ENCODE measurements at places on chromosomes 7 and 10.

DNA sequence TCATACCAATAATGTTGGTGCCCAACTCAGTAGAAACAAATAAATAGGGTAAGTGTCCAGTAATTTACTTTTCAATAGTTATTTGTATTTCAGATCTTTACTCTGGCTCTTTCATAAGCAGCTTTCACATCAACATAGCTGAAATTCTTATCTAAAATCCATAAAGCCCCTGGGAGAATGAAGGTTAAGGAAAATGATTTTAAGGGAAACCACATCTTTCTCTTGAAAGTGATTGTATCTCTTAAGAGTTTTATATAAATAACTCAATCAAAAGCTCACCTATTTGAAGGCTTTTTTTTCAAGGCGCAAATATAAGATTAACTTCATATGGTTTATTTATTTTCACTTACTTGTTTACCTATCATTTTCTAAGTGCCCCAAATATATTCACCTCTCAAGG lies 324.4 kb downstream of the HGF start:
- DNase-seq: no peak

- DNase-seq: no peak
Measured at GRCh38 chr7:36605261-36606051, 118.8 kb downstream of the AOAH start.

DNA sequence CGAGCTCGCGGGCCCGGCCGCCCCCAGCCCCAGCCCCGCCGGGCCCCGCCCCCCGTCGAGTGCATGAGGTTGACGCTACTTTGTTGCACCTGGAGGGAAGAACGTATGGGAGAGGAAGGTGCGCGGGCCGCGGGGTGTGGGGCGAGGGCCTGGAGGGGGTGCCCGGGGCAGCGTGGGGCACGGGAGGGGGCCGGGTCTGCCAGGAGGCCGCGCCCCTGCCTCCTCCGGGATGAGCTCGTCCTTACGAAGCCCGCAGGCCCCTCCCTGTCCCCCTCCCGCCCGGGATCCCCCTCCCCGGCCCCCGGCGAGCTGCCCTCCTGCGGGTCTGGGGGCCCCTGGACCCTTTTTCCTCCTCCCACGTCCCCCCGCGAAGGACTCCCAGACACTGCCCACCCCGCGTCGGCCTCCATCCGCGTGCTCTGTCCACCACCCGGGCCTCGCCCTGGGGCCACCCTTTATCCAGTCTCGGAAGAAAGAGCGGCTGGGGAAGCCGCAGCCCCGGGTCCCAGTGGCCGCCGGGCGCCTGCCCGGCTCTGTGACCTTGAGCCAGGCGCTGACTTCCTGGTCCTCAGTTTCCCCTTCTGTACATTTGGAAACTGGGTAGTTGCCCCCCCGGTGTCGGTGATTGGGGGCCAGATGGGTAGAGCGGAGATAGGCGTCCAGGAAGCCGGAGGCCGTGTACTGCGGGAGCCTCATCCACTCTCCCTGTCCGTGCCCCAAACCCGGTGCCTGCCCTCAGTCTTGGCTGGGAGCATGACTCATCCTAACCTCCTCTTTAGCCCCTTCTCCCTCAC lies 521 bp downstream of the LIMK1 start:
- DNase-seq: no peak

GRCh38 chr7:6384327-6384726 lies 63.4 kb downstream of the DAGLB start:
- no peak for DNase-seq

DNA sequence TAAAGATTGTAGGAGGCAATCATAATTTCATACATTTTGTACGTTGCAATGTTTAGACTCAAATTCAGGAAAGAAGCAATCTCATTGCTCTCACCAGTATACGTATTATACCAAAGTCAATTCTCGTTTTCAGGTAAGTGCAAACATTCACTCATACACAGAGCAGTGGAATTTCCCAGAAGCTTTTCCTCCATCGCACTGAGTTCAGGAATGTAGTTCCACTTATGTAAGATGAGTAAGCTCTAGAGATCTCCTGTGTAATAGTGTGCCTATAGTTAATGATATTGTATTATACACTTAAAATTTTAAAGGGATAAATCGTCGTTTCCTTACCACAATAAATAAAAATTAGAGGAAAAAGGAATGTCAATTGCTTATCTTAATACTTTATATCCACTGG lies 470.8 kb upstream of the KCND2 start:
- no peak for DNase-seq

GRCh38 chr10:49600046-49600445 lies 10.1 kb upstream of the SLC18A3 start:
- DNase-seq: no peak

- DNase-seq: no peak
Measured at GRCh38 chr7:80781561-80781979, 137.3 kb downstream of the SEMA3C start.

GRCh38 chr7:99142727-99143520 lies 984 bp downstream of the SMURF1 start:
- peak; percentile 96 for DNase-seq

DNA sequence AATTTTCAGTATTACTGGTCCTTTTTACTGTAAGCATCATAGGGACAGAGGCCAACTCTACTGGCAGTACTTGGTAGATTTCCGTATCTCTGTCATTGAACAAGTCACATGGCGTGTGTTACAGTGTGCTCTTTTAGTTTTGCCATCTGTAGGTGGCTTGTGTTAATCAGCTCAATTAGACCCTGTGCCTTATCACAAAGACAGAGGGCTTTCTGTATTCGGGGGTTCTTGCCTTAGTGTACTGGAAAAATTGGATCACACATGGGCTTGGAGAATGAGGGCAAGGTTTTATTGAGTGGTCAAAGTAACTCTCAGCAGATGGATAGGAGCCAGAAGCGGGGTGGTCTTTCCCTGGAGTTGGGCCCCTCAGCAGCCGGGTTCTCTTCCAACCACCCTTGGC lies 21.3 kb upstream of the LRGUK start:
- no peak for DNase-seq
